ENCODE measurements at places on chromosomes 2 and 18.

DNA sequence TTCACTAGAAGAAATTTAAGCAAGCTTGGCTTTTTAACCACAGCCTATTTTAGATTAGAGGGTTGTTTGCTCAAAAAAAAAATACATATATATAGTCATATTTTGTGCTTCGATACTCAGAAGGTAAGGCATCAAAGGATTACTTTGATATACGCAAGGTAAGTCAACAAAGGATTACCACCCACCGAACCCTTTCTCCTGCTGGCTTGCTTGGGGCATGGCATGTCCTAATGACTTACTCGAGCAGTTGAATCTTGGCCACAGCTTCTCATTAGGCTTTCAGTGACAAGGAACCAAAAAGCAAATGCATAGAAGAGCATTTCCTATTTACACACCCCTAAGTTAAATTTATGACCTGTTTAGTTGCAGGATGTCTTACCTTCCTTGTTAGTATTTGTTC is 295.7 kb downstream of the AGAP1 start:
- DNase-seq, result no peak

GRCh38 chr2:64214281-64215115 is 70.3 kb upstream of the PELI1 start:
- DNase-seq, result no peak

- no peak for DNase-seq
These were observed 33.6 kb upstream of the AP1S3 start for GRCh38 chr2:223870840-223871611.

DNA sequence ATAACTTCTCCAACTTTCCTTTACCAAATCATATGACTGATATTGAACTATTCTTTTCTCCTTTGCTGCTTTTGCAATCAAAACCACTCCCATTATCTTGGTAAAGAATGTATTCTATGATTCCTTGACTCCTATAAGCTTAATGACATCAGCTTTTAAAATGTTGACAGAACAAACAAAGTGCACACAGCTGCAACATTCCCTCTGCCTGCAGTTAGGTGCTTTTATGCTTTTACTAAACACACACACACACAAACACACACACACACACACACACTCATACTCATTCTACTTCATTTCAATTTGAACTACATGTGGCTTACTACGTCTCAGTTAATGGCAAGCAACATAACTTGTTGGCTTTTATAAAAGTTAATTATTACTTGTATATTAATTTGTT is 946.6 kb downstream of the DPP10 start:
- DNase-seq, result no peak

DNA sequence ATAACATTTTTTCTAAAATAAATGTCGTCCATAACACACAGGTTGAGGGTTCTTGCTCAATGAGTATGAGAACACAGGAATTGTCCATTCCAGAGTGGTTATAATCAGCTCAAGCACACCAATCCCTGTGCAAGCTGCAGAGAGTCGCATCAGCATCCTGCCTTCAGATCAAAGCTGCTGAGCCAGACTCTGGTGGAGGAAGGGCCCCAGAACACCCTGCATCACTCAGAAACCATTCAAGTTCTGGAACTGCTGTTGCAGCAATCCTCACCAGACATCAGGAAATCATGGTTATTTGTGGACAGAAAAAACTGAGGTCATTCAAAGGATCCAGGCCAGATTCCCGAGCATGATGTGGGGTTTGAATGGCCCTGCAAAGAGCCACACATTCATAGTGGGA is 44.5 kb downstream of the DNER start:
- no peak for DNase-seq

DNA sequence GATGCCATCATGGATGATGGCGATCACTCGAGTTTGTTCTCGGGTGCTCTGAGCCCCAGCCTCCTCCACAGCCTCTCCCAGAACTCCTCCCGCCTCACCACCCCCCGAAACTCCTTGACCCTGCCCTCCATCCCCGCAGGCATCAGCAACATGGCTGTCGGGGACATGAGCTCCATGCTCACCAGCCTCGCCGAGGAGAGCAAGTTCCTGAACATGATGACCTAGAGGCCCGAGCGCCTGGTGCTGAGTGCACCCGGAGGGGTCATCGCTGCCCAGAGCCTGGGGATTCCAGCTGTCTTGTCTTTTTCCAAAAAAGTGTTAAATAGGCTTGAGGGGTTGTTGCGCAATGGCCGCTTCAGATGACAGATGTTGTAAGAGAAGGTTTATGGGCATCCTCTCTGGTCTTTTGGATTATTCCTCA is 254.8 kb downstream of the GLI2 start:
- DNase-seq, result no peak

DNA sequence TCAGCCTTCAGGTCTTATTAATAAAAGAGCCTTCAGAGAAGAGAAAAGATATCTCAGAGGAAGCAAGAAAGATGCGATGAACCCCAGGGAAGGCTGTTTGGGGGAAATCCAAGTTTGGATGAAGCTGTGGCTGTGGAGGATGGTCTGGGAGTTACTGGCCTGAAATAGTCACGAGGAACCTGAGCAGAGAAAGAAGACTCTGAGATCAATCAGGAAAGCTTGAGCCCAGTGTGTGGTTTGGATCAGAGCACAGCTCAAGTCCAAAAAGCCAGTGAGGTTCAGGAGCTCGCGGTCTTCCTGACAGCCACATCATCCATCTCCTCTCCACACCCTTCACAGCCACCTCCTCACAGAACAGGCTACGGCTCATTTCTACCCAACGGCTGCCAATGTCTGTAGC is 87.4 kb upstream of the SERPINE2 start:
- DNase-seq, result no peak

DNA sequence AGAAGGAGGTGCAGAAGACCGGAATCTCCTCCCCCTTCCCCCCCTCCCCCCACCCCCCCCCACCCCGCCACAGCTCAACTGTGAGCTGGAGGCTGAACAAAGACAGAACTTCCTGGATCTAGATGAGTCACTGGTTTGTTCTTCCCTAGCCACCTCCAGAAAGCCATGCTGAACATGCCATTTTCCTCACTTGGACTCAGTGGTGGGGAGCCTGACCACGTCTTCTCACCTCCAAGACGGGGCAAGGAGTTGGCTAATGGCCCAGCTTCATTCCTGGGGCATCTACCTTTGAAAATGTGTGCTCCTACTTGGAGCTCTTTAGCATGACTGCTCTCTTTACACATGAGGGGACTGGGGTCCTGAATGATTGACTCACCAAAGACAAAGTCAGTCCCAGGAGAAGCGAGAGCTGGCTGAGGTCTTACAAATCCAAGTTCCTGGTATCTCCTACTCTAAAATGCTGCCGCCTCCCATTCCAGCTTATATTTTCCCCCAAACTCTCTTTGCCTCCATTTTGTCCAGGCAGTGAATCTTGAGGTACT is 22.6 kb upstream of the FZD5 start:
- no peak for DNase-seq

DNA sequence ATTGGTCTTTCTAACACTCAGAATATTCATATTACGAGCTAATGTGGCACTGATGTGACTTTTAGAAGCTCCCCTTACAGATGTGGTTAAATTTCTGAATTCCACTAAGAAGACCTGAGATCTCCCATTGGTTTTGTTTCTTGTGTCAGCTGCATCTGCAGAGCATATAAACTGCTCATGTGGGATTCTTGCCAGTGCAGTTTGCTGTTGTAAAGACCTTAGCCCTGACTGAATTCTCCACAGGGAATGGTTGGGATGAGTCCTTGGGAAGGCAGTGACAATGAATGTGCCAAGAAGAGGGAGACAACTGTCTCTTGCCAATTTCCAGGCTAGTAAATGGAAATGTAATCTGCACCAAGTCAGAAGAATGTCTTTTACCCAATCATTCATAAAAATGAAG is 94.1 kb downstream of the PTPRM start:
- no peak for DNase-seq

DNA sequence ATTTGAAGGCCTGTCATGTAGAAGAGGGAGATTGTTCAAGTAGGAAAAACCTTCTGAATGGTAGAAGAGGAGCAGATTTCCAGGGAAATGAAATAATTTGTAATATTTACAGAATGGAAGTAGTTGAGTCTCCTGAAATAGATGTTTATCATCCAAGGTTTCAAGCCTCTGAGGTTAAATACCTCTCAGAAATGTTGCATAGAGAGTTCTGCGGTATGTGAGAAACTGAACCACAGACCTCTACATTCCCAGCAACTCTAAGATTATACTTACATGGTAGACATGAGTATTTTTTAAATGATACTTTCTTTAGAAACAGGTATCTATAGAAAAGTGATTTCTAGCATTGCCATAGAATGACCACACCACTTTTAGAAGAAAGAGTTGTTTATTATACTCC is 379.8 kb upstream of the FANCL start:
- DNase-seq, result no peak

GRCh38 chr18:57443702-57444101 is 8.5 kb downstream of the ONECUT2 start:
- no peak for DNase-seq

- DNase-seq, result no peak
These were observed 103.9 kb downstream of the COLEC12 start for GRCh38 chr18:396556-396955.

DNA sequence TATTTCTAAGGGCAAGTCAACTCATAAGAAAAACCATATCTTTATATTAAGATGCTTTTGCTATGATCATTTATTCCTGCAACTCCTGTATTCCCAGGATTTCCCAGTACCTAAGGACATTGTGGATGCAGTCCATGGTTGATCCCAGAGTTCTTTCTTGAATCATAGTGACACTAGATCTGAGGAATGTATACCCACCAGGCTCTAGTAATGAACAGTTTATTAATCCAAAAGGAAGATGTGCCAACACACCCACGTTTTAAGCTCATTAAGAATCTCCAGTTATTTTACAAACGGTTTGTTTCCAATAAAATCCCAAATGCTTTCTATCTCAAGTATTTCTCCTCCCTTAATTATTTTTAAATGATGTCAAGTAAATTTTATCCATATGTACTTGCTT is 210.8 kb upstream of the ZEB2 start:
- DNase-seq, result no peak

DNA sequence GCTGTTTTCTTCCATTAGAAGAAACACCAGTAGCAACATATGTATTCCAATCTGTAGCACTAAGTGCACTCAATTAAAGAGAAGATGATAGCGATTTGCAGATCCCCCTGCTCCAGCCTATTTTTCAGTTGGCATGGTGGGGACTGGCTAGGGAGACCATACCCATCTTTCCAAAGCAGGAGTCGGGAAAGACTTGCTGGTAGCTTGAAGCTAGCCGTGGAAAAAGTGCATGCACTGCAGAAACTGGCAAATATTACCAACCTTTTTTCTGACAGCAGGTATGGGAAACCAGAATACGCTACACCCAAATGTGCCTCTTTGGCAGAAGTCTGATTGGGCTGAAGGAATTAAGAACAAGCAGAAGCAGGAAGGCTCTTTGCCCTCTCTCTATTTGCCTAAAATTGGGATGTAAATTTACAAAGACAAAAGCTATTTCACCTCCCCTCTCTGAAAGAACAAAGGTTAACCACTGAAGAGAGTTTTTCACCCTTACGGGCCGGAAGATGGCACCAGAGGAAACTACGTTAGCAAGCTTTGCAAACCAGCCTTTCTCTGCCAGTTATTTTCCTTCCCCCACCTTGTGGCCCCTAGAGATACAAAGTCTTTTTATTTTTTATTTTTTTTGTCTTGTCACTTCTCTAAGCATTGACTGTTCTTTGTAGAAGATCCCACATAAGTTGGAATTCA is 273.1 kb downstream of the DLGAP1 start:
- no peak for DNase-seq

GRCh38 chr2:132662732-132663131 is 7.3 kb downstream of the LYPD1 start:
- no peak for DNase-seq

- no peak for DNase-seq
These were observed 137.4 kb upstream of the FBXO11 start for GRCh38 chr2:48043746-48044145.

DNA sequence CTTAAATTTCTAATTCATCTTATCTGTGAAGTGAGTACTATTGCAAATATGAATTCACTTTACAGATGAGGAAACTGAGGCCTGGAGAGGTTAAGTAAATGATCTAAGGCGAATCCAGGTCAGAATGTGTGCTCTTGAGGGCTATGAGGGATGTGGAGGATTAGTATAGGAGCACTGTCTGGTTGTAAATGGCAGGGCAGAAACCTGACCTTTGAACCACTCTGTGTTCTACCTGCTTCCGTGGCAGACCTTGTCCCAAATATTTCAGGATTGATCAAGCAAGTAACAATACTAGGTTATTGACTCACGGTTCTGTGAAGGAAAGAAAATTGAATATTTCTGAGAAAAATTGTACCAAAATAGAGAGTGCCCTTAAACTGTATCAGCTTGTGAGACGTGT is 74.7 kb downstream of the PTPRM start:
- DNase-seq, result no peak

DNA sequence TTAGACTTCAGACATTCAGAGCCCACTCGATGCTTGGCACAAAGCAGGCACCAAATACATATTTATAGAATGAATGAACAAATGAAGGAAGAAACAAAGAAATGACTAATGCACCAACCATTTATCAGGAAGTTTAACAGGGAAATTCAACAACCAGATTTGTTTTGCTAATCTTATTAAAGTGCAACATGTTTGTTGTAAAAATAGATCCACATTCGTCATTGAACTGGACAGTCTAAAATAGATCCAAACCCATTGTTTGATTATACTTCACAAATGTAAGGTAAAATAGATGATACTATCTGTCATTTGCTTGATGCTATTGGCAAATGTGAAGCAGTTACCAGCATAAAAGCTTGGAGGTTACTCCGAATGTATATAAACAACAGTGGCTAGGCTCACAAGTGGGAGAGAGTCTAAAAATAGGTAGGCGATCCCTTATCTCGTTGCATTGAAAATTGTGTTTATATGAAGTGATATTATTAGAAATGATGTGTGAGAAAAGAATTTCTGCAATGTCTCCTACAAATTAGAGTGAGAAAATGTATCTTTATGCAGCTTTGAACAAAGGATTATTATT is 246.2 kb downstream of the NEDD4L start:
- no peak for DNase-seq

DNA sequence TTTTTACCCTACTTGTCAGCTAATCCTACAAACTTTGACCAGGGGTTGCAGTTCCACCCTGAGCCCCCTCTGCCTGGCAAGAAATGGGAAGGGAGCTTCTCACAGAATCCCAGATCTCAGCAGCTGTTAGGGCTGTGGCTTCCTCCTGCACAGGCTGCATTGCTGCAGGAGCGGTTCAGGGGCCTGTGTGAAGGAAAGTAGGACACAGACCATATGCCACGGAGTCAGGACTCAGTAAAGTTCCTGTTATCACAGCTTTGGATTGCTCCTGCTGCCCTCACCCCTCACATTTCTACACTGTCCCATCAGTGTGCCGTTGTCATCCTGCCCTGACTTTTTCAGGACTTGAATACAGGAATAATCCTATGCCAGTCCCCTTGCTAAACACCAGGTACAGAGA is 62.8 kb upstream of the SP3 start:
- DNase-seq, result no peak
